ENCODE measurements at places on chromosomes 3 and 15.

DNA sequence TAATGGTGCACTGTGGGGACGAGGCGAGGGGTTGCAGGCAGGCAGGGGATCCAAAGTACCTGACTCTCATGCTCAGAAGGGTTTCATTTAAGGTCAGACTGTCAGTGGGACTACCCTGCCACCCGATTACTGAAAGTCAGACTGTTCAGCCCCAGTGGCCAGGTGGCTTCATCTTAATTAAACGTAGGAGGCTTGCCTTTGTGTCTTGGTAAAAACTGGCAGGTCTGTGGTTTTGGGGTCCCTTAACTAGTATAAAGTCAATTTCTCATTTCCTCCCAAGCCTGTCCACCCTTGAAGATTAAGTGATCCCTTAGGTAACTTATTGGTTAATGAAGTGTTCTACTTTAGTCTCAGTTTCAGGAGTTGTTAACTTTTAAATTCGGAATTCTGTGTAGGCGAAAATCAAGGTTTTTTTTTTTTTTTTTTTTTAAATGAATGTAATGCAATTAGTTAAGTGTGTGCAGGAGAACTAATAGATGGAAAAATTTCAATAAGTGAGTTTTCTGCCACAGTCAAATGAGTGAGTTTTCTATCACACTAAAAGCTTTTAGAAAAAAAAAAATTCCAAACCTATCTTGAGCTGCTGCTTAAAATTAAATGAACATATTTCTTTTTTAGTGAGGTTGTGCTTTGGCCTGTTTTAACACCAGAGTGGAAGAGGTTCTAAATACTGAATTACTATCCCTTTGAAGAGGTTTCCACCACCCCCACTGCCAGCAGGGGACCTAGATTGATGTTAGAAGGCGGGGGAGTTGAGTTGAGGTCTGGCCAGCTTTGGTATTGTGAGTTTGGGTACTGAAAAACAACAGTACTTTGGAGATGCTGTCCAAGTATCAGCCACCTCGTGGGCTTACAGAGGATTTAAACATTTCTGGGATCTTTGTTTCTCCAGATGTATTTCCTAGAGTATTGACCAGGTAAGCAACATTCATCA lies 15.2 kb downstream of the ITPR1 start:
- DNase-seq: no peak

DNA sequence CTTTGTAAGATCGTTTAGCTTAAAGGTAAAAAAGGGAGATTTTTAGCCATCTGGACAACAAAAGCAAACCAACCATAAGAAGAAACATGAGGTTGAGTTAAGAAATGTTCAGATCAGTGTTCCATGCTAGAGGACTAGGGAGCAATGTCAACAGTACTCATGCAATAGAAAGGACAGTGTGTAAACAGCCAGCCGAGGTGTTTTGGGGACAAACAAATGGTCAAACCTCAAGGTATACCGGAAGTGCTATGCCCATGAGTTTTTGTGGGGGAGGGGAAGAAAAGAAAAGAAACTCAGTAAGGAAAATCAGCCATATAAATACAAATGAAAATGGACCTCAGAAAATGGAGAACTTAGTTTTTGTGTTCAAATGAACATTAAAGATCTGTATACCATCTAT lies 289.5 kb upstream of the GRM7 start:
- DNase-seq: no peak

- no peak for DNase-seq
Measured at GRCh38 chr15:67799801-67800205, 25.5 kb upstream of the SKOR1 start.

GRCh38 chr15:73009066-73010056 lies 42.9 kb upstream of the NEO1 start:
- DNase-seq: no peak

DNA sequence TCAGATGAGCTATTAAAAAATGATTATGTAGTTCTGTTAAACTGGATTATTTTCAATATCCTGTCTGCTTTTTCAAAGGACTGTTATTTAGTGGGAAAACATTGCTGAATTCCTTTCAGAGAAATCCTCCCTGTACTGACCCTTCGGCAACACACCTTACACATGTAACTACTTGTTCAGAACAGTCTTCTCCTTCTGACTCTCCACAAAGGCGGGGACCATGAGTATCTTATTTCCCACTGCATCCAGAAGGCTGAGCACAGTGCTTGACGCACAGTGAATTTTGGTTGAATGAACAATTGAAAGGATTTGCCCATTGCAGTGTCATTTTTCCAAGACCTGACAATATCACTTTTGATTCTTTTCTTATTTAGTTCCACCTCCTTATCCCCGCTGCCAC lies 23.1 kb upstream of the CFAP161 start:
- no peak for DNase-seq

DNA sequence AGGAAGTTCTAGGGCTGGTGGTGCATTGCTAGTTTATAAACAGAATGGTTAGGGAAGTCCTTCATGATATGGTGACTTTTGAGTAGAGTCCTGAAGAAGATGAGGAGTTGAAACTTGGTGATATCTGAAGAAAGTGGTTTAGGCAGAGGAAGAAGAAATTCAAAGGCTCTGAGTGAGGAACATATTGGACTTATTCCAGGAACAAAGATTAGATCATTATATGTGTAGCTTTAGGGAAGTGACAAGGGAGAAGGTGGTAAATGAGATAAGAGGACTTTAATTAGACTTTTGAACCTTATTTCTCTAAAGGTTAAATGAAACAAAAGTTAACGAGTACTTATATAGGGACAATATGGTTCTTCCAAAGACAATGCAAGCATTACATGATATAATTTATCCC lies 286.7 kb downstream of the DOCK3 start:
- DNase-seq: no peak

DNA sequence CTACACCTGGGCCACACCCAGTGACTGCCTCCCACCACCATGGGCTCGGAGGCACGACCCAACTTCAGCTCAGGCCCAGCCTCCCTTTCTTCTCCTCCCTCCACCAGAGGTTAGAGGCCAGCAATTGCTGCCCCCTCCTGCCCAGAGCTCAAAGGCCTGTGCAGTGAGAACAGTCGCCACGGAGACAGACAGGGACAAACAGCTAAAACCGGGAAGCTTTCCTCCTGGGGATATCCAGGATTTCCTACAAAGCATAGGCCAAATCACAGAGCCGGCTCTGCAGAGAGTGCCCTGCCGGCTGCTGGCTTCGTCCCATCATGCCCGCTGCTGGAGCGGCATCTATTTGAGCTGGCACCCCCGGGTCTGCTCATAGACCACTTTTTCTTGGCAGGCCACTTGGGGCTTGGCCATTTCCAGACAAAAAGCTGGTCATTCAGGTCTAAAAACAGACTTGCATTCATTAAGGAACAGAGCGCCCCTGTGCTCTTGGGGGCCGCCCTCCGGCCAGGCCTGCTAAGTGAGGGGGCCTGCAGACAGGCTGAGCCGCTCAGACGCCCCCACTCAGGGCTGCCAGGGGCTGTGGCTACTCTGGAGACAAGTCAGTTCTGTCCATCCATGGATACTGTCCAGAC lies 17.5 kb downstream of the GRAMD2A start:
- no peak for DNase-seq

GRCh38 chr3:129010310-129010956 lies 9.3 kb downstream of the EFCC1 start:
- no peak for DNase-seq

DNA sequence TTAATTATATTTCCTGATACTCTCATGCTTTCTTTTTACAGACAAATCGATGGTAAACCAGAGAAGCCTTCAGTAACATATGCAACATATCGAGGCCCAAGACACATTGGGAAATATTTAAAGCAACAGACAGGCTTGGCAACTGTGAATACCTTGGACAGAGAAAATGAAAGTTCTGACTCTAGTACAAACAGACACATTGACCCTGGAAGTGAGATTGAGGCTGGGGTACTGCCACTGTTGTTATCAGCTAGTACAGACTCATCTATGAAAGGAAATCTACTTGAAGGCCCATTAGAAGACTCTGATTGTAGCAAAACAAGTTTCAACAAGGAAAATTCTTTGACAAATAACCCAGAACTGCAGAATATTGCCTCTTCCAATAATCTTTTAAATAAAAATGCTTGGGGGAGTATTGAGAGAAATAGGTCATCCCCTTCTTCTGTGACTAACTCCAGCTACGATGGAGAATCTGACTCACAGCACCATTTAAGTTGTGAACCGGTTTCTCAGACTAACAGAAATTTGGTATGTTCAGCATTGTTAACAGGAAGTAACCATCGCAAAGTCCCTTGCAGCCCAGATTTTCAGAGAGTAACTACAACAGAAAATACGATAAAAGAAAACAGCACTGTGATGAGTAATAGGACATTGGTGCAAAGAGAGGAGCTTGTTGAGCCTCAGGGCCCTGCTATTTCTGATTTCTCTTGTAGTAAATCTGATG lies 50.2 kb downstream of the CRYBG3 start:
- peak; percentile 5 for DNase-seq

DNA sequence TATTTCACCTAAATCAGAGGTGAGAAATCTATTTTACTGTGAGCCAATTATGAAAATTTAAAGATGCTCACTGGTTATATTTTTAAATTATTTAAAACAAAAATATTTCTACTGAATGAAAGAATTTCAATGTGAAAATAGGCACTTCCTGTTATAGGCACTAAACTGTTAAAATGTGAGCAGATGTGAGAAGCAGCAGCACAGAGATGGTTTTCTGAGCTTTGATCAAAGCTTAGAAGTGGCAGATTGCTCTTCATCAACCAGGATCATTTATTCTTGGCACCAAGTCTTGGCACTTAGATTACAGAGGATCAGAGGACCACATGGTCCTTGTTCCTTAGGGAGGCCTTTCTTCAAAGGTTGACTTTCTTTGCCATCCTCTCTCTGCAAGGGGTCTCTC lies 18.0 kb upstream of the TSC22D2 start:
- no peak for DNase-seq

DNA sequence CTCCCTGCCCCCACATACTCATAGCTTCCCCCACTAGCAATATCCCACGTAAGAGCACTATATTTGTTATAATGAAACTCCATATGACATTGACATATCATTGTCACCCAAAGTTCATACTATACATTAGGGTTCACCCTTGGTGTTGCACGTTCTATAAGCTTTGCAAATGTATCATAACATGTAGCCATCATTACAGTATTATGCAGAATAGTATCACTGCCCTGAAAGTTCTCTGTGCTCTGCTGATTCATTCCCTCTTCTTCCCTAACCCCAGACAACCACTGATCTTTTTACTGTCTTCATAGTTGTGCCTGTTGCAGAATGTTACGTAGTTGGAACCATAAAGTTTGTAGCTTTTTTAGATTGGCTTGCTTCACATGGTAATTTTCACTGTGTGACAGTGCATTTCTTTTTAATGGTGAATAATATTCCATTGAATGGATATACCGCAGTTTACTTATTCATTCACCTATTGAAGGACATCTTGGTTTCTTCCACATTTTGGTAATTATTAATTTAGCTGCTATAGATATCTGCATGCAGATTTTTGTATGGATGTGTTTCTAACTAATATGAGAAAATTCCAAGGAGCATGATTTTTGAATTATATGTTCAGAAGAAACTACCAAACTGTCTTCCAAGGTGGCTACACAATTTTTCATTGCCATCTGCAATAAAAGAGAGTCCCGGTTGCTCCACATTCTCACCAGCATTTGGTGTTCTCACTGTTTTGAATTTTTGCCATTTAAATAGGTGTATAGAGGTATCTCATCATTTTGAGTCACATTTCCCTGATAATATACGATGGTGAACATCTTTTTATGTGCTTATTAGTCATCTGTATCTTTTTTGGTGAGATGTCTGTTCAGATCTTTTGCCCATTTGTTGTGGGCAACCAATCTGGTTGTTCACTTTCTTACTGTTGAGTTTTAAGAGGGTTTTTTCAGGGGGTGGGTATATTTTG lies 59.7 kb downstream of the CD200 start:
- no peak for DNase-seq

DNA sequence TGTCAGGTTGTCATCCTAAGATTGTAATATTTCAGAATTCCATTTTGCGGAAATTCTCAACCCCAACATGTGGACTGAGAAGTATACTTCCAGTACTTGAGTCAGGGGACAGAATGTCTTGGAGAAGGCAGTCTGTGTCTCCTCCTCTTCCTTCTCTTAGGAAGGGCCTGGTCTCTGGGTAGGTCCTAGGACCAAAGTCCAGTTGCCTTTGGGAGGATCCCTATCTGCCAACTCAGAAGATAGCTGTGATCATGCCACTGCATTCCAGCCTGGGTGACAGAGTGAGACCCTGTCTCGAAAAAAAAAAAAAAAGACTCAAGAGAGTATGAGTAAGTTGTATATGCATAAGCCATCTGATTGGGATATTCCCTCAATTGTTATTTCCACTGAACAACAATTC lies 23.9 kb upstream of the FAM3D start:
- no peak for DNase-seq

DNA sequence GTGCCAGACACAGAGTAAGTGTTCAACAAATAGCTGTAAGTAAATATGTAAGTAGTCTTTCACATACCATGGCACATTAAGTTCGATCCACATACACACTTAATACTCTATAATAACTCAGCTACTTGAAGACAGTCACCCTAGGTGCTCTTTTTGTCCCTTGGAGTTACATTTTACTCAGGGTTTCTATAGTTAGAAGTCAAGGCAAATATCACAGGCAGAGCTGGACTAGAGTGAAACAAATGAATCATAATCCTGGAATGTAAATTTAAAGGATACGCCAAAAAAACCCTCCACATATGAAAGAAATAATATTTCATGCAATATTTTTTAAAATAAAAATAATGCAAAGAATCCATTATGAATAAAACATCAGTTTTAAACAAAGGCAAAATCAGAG lies 461.8 kb downstream of the MAGI1 start:
- no peak for DNase-seq

DNA sequence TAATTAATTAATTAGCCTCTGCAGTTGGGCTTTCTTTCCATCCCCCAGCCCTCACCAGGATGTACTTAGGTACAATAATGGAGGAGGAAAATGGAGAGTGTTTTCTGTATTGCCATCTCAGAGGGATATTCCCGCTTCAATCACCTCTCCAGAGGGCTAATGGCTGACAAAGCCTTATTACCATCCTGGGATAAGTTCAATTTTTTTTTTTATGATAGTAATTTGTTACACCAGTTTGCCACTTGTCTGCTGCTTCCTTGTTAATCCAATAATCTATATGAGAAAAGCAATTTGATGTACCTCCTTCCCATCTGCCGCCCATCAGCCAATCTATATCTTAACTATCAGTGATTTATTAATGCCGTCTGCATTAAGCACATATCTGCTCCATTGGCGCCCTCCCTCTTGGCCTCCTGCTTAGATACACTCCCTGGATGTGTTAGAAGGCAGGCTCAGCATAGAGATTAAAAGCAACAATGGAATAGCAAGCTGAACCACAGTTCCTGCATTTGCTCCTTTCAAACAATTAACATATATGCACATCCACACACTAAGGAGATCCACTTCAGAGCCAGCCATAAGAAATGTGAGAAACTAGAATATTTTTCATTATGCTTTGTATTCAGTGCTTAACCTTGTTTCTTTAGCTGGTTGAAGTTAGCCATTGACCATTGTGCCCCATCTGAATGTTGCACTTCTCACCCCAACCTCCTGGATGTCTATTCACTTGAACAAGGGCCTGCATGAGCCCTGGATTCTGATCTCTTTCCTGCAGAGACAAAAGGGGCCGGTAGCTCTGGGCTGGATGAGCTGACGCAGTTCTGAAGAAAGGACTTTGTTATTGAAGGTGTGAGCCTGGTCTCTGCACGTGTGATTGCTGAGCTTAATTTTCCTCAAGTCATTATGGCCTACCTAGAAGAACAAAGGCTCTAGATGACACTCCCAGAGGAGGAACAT lies 237.3 kb upstream of the GAP43 start:
- no peak for DNase-seq

All from stimulated activated CD8-positive, alpha-beta memory T cell treated with anti-CD3 and anti-CD28 coated beads, Interleukin-4, amount 100 ng/mL, for 24 hours (primary cell).